ENCODE measurements at places on chromosomes 12 and 14.

DNA sequence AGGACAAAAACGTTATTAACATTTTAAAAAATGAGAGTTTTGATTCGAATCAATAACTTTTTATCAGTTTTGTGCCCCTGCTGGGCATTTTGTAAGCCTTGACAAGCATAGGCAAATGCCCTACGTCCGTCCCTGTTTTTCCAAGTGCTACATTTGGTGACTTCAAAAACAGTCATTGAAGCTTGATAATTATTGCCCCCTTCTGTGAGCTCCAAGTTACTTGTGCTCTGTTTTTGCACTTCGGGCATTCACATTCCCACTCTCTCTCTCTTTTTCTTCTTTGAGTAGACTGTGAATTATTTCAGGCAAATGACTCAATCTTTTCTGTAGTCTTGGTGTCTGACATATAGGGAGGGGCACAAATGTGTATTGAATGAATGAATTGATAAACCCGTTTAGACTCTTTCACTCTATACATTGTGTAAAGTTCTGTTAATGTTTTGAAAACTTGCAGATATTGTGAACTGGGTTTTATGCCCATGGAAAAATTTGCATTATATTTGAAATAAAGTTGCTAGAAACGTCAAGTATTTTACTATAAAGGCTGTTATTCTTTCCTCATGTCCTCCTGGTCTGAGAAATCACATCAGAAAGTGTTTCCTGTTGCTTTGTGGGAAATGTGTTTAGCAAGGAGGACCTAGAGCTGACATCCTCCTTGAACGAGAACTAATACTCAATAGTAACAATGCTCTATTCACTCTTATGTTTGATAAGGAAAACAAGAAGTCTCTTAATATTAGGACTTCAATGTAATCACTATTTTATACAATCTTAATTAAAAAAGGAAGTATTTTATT is 1.4 kb downstream of the APAF1 start:
- DNase-seq: no peak

- peak; percentile 39 for DNase-seq
Observed at GRCh38 chr12:64893961-64894360, 69.5 kb downstream of the TBC1D30 start.

GRCh38 chr12:31041033-31041564 is 32.6 kb upstream of the DDX11 start:
- no peak for DNase-seq

- DNase-seq: no peak
Observed at GRCh38 chr14:29652571-29652970, 275.1 kb downstream of the PRKD1 start.

DNA sequence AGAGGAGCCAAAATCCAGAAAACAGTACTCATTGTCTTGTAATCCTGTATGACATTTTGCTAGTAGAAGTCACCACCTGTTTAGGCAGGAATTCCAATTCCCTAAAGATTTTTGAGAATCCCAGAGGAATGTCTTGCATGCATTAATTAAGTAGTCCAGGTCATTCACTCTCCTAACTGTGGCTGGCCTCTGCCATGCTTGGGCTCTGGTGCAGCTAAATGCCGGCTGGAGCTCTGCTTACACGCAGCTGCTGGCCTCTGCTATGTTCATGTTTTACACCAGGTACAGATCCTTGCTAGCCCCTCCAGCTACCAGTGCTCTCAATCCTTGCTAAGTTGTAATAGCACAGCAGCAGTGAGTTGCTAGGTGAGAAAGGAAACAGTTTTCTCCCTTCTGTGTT is 16.3 kb upstream of the HIF1A start:
- DNase-seq: peak; percentile 48

GRCh38 chr14:102421411-102422057 is 58.8 kb downstream of the TECPR2 start:
- no peak for DNase-seq

GRCh38 chr12:27924350-27925135 is 48.0 kb downstream of the PTHLH start:
- no peak for DNase-seq

DNA sequence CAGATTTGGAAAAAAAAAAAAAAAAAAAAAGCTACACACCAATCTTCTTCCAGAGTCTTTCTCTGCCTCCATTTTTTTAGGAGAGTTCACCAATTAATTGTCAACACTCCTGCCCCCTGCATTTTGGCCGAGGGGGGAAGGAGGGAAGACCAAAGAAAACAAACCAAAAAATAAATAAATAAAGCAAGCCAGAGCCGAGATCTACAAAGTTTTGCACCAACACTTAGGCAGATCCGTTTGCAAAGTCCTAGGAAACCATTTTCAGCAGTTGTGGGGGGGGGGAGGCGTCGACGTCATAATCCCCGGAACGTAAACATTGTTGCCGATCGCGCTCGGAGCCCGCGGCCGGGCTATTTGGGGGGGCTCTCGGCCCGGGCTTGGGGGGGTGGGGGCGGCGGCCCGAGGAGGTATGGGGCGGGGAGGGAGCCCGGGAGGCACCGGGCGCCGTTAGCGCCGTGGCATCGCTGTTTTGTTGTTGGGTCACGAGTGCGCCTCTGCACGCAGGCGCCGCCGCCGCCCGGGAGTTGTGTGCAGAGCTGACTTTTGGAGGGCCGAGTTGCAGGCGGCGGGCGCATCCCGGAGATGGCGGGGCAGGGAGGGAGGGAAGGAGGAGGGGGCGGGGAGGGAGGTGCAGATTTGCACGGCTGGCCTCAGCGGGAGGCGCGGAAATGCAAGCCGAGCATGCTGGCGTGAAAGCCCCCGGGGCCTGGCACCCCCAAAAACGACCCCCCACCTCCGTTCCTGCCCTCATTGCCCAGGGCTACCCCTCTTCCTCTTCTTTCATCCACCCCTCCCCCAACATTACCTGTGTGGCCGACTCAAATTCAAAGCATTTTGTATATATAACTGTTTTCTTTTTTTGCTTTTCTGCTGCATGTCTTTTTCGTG is 598 bp downstream of the KDM2B start:
- no peak for DNase-seq

GRCh38 chr12:49702676-49703215 is 4.5 kb downstream of the FMNL3 start:
- DNase-seq: no peak

DNA sequence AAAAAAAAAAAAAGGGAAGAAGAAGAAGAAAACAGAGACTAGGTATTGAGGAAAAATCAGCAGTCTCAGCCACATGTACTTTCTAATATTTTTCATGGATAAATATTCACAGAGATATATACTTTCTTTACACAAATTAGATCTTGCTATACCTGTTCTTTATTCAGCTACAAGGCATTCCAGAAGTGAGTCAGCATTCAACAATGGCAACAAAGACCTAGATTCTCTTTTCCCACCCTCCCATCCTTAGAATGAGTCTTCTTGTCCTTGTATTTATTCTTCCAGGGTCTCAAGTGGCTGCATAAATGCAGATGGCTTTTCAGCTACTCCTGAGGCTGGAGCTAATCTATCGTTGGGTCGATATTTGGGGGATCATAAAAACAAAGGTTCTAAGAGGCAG is 93.0 kb downstream of the NT5DC3 start:
- no peak for DNase-seq

DNA sequence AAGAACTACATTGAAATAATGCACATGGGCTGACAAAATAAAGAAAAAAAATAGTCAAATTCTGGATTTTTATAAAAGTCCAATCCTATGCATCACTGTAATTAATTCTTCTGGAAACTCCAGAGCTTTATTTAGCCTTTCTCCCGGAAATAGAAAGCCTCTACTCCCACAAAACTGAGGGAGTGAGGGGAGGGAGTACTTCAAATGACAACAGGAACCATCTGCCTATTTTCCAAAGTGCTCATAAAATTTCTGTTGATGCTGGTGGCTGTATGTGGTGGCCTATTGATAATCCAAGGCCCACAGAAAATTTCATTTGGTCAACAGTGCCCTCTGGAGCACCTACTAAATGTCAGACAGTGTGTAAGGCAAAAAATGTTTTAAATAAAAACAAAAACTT is 64.6 kb downstream of the KIF21A start:
- no peak for DNase-seq

GRCh38 chr12:24815114-24815423 is 133.8 kb downstream of the BCAT1 start:
- DNase-seq: no peak

- DNase-seq: peak; percentile 36
Observed at GRCh38 chr12:124321040-124321481, 26.2 kb downstream of the RFLNA start.

GRCh38 chr12:53577941-53578352 is 48.2 kb downstream of the ATF7 start:
- DNase-seq: no peak

- no peak for DNase-seq
Observed at GRCh38 chr12:1668833-1669543, 21.9 kb upstream of the ADIPOR2 start.

DNA sequence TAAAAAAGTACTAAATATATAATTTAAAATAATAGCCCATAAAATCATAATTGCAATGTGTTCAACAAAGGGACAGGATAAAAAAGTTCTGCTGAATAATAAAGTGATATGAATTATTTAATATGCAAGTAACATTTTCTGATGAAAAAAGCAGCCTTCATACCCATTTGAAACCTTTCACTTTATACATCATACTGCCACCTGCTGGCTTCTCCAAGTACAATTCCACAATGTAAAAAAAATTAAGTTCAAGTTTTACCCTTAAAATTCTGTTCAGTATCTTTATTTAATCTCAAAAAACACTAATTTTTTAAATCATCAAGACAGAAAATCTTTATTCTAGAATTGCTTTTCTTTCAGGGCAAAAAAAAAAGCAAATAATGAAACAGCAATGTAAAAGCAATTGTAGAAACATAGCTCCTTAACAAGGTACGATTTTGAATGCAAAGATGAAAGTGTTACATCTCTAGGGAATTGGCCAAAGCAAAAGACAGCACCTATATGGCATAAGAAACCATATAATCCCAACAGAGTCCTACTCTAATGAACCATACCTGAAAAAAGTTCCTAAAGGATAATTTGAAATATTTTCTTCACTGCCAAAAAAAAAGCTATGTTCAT is 15.0 kb downstream of the MDM1 start:
- DNase-seq: peak; percentile 25

- DNase-seq: no peak
Observed at GRCh38 chr12:54424224-54424623, 5.2 kb upstream of the ITGA5 start.

GRCh38 chr12:80441921-80442320 is 2.1 kb upstream of the PTPRQ start:
- DNase-seq: no peak

GRCh38 chr14:91116913-91117588 is 3.2 kb downstream of the DGLUCY start:
- no peak for DNase-seq

GRCh38 chr12:94534774-94535509 is 75.3 kb upstream of the CEP83 start:
- no peak for DNase-seq

DNA sequence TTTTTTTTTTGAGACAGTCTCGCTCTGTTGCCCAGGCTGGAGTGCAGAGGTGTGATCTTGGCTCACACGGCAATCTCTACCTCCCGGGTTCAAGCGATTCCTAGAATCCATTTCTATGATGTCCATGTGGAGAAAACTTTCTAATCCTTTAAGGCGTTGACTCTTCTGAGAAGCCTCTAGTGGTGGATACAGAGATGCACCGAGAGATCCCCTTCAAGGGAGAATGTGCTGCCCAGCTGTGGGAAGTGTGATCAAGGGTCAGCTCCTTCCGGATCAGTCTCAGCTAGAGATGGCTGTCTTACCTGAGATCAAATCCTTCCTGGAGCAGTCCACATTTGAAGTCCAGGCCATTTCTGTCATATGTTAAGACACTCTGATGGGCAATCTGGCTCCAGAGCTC is 92.7 kb upstream of the HECTD1 start:
- no peak for DNase-seq

- DNase-seq: no peak
Observed at GRCh38 chr14:29419736-29420135, 507.9 kb downstream of the PRKD1 start.

GRCh38 chr12:31843398-31844095 is 114.7 kb upstream of the AMN1 start:
- no peak for DNase-seq

DNA sequence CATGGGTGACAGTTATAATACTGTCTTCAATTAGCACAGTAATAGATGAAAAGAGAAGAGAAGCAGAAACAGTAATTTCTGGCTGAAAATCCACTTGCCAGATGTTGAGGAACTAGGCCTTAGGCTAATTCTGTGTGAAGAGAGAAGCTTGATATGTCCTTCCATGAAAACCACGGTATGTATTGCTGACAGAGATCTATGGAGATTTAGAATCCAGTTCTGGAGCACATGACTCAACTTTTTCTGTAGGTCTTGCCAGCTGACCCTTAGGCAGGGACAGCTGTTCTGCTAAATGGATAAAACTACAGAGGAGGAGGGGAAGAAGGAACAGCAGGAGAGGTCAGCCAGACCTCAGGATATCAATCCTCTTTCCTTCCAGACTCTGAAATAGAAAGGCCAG is 211.5 kb downstream of the PRKD1 start:
- DNase-seq: peak; percentile 27

DNA sequence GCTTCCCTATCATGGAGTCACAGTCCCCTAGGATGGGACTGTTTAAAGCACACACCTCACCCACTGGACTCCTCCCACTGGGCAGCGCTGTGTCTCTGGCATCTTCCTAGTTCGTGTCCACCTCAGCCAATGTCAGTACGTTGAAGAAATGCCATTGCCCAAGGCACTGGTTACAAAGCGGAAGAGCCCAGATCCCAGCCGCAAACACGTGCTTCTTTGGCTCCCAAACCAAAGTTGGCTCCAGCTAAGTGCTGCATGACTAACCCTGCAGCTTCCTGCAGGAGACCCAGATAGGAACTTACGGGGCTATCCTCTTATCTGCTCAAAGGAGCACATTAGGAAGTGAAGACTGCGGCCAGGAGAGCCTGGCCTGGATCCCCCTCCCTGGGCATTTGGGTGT is 9.3 kb downstream of the SYNE3 start:
- peak; percentile 93 for DNase-seq

- peak; percentile 45 for DNase-seq
Observed at GRCh38 chr12:64733857-64734256, 25.3 kb downstream of the GNS start.

- DNase-seq: no peak
Observed at GRCh38 chr14:93137864-93138263, 22.1 kb upstream of the ITPK1 start.

DNA sequence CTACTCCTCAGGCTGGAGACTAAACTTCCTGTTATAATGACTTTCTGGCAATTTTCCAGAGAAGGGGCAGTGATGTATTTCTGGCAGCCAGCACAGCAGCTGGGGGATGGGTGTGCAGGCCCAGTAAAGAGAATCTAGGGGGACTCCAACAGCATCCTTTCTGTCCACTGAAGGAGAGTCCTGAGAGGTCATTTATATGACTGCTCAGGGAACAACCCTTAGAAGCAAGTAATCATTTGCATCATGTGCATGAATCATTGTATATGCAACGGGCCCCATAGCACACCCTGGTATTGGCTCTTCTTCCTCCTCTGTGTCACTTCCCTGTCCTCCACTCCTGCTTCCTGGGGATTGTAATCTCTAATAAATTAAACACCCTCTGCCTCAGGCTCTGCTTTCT is 493.8 kb downstream of the RPS29 start:
- DNase-seq: no peak

GRCh38 chr12:63893170-63893569 is 48.7 kb downstream of the SRGAP1 start:
- no peak for DNase-seq
